Progenitor cell of endocrine pancreas (in vitro differentiated cells): ENCODE measurements at places on chromosomes 7 and 10. TPM values are rescaled to one million over a fixed set of nuclear protein-coding genes. Genes with fewer than 3 reads are reported as not detected.

Gene ATRNL1
- 24.2 and 25.9 TPM in 2 replicates for total RNA-seq

Gene SEMA3C
- total RNA-seq: 136 and 137 TPM in 2 replicates

Gene SEMA3E
- total RNA-seq: 0.29 and 1.1 TPM in 2 replicates

Gene FRMPD2
- total RNA-seq: 1.2 and 2.1 TPM in 2 replicates

Gene CFAP70
- 5.3 and 5.6 TPM in 2 replicates for total RNA-seq

Gene ZNF853
- total RNA-seq: 13.7 and 14.3 TPM in 2 replicates

Gene OPN1SW
- total RNA-seq: not detected in 2 replicates

Gene WIPF3
- 8.9 and 9.5 TPM in 2 replicates for total RNA-seq

Gene TSPAN15
- 14.7 and 17.9 TPM in 2 replicates for total RNA-seq

Gene SLC26A5
- total RNA-seq: 0.17 TPM in 1 of 2 replicates, not detected in the other

GRCh38 chr7:149297034-149297755 is 35.2 kb downstream of the ZNF783 start:
- no peaks in the 10 kb centered on the region for H3K36me3 ChIP-seq
- no peak for DNase-seq
- H3K4me3 ChIP-seq: no peak overlapping the region
- no peaks in the 10 kb centered on the region for H3K27me3 ChIP-seq
- H3K27ac ChIP-seq: no peak overlapping the region

DNA sequence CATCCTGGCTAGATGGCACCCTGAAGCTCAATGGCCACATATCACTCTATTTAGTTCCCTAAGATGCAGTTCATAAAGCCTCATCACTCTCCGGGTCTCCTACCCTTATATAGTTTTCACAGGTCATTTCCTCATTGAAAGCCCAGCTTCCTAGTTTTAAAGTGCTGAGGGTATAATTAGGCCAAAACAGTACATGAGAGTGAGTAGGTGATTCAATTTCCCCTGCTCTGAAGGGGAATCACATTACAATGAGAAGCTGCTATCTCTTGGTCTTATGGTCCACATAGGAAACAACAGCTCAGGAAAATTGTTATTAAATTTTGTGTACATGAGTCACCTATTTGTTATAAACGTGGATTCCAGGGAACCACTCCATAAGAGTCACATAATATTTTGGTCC is 162.0 kb downstream of the SEMA3E start:
- no peak for DNase-seq
- no peak overlapping the region for H3K27ac ChIP-seq
- H3K36me3 ChIP-seq: no peaks in the 10 kb centered on the region
- H3K4me3 ChIP-seq: no peak overlapping the region

DNA sequence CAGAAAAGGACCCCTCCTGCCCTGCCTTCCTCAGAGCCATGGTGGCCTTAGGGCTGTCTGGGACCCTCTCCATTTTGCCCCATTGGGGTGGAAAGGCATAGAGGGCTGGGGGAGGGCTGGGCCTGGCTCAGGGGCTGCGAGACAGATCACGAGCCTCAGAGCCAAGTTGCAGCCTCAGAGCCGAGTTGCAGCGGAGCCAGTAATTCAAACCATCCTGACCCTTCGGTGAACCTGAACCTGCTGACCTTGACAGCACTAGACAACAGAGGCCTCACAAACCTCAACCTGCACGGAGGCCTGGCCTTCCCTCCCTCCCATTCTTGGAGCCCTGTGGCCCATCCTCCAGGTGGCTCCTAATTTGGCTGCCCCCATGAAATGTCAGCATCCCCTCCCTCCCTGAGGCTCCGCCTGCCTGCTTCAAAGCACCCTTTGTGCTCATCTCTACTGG is 45.4 kb downstream of the PAX2 start:
- no peak for DNase-seq
- H3K27ac ChIP-seq: no peak overlapping the region
- H3K27me3 ChIP-seq: peaks cover 10% of the 10 kb centered on the region
- peak overlapping the region; percentile 19 for H3K4me3 ChIP-seq

GRCh38 chr7:41928781-41929180 is 225.9 kb upstream of the INHBA start:
- H3K27me3 ChIP-seq: peaks cover 6% of the 10 kb centered on the region
- H3K27ac ChIP-seq: no peak overlapping the region
- no peaks in the 10 kb centered on the region for H3K4me1 ChIP-seq
- no peak overlapping the region for H3K4me3 ChIP-seq
- no peak for DNase-seq

DNA sequence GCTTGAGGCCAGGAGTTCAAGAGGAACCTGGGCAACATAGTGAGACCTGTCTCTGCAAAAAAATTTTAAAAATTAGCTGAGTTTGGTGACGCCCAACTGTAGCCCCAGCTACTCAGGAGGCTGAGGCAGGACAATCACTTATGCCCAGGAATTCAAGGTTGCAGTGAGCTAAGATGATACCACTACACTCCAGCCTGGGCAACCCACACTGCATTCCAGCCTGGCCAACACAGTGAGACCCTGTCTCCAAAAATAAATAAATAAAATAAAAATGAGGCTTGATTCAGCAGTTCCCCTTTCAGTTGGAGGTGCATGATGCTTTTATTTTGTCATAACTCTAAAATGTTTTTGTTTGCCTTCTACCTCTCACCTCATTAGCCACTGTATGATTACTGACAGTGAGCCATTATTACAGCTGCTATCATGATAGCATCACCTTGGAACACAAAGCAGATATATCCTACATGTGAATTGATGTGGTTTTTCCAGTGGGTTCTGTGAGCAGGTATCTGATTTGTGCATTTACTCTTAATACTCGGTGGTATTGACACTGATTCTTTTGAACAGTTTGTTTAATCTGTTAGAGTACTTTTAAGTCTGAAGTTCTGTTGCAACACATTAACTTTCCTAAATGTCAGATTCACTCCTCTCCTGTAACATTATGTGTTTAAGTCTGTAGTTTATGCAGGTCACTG is 49.1 kb downstream of the ARID5B start:
- H3K27me3 ChIP-seq: peaks cover 31% of the 10 kb centered on the region
- no peak overlapping the region for H3K4me3 ChIP-seq
- no peak overlapping the region for H3K27ac ChIP-seq
- H3K4me1 ChIP-seq: peaks cover 21% of the 10 kb centered on the region
- no peak for DNase-seq
- peaks cover 23% of the 10 kb centered on the region for H3K36me3 ChIP-seq

DNA sequence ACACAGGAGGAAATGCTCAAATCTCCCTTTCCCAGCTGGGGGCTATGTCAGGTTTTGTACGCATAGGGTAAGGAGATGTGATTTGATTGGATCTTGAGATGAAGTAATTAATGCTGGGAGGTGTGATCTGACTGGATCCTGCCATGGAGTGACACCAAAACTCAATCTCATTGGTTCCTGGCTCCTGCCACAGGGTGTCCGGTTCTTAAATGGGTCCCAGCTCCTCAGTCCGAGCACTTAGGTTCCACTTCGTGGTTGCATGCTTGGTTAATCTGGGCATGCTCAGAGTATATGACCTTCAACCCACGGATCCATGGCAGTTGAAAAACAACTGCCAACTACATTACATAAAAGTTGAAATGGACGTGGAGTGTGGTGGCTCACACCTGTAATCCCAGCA is 3.1 kb upstream of the ZNF12 start:
- no peak overlapping the region for H3K4me3 ChIP-seq
- peaks cover 17% of the 10 kb centered on the region for H3K27me3 ChIP-seq
- DNase-seq: no peak

GRCh38 chr7:32513210-32513609 is 17.9 kb downstream of the AVL9 start:
- no peaks in the 10 kb centered on the region for H3K27me3 ChIP-seq
- DNase-seq: no peak
- no peaks in the 10 kb centered on the region for H3K4me1 ChIP-seq
- peaks cover 71% of the 10 kb centered on the region for H3K36me3 ChIP-seq
- H3K4me3 ChIP-seq: no peak overlapping the region

- H3K27me3 ChIP-seq: peaks cover 13% of the 10 kb centered on the region
- H3K4me1 ChIP-seq: peaks cover 14% of the 10 kb centered on the region
- H3K36me3 ChIP-seq: no peaks in the 10 kb centered on the region
- H3K4me3 ChIP-seq: no peak overlapping the region
- no peak overlapping the region for H3K27ac ChIP-seq
These were observed 610.0 kb downstream of the KCNMA1 start for GRCh38 chr10:77027576-77027975.

DNA sequence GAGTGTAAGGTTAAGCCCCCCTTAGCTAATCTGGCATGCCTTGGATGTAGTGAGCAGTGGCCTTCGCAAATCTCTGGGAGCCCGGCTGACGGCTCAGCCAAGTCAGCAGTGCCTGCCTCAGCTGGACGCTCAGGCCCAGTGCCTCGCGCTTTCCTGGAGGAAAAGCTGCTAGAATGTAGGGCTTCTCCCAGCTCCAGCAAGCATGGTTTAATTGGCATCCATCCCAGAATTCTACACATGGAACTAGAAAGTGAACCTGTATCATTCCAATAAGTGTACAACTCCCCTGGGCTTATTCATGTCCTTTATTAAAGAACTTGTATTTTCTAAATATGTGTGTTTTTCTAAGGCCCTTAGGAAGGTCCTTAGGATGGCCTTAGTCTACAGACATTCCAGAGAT is 287.8 kb upstream of the SHH start:
- H3K4me3 ChIP-seq: no peak overlapping the region
- DNase-seq: no peak
- peaks cover 1% of the 10 kb centered on the region for H3K4me1 ChIP-seq
- H3K36me3 ChIP-seq: no peaks in the 10 kb centered on the region
- H3K27ac ChIP-seq: no peak overlapping the region

- no peaks in the 10 kb centered on the region for H3K4me1 ChIP-seq
- no peak overlapping the region for H3K4me3 ChIP-seq
- H3K27me3 ChIP-seq: no peaks in the 10 kb centered on the region
- no peak for DNase-seq
- H3K27ac ChIP-seq: no peak overlapping the region
These were observed 45.5 kb upstream of the ZNF716 start for GRCh38 chr7:57404343-57404966.

GRCh38 chr7:27367179-27367932 is 124.8 kb downstream of the EVX1 start:
- H3K27me3 ChIP-seq: no peaks in the 10 kb centered on the region
- H3K4me1 ChIP-seq: peaks cover 3% of the 10 kb centered on the region
- H3K36me3 ChIP-seq: no peaks in the 10 kb centered on the region
- DNase-seq: no peak

DNA sequence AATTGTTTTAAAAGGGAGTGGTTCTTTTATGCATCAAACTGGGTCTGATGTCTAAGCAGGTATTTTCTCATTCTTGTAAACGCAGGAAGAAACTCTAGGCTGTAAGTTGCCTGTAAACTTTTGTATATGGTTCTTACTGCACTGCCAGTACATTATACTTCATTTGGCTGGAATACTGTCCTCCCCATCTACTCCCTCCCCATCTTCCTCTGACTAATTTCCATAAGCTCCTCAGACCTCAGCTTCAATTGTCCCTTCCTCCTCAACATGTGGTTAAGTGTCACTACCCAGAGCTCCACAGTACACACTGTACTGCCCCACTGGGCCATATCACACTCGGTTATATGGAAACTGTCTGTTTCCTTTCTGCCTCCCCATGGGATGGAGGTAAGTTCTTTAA is 161.4 kb upstream of the MDFIC start:
- H3K27me3 ChIP-seq: no peaks in the 10 kb centered on the region
- no peaks in the 10 kb centered on the region for H3K4me1 ChIP-seq
- no peaks in the 10 kb centered on the region for H3K36me3 ChIP-seq

GRCh38 chr7:51224811-51225595 is 91.6 kb downstream of the COBL start:
- H3K4me3 ChIP-seq: no peak overlapping the region
- DNase-seq: no peak
- H3K36me3 ChIP-seq: no peaks in the 10 kb centered on the region
- peaks cover 10% of the 10 kb centered on the region for H3K4me1 ChIP-seq
- no peak overlapping the region for H3K27ac ChIP-seq
- peaks cover 7% of the 10 kb centered on the region for H3K27me3 ChIP-seq

DNA sequence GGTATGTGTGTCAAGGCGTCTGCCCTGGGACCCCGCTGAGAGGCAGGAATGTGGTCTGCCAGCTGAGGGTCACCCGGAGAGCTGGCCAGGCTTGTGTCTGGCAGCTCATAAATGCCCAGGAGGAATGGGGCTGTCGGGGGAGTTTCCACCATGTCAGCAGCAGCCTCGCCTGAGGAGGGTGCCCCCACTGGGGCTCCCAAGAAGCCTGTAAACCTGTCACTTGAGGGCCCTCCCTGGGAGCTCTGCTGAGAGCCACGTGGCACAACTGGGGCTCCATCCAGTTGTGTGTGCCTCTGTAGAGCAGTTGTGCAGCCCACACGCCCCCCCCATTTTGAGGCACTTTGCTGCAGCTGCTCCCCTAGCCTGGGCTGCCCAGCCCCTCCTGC is 70.6 kb downstream of the NEURL1 start:
- H3K36me3 ChIP-seq: no peaks in the 10 kb centered on the region
- H3K4me3 ChIP-seq: no peak overlapping the region
- peaks cover 5% of the 10 kb centered on the region for H3K4me1 ChIP-seq
- DNase-seq: no peak

GRCh38 chr10:76887223-76888010 is 750.2 kb downstream of the KCNMA1 start:
- peaks cover 6% of the 10 kb centered on the region for H3K27me3 ChIP-seq
- no peak overlapping the region for H3K27ac ChIP-seq
- H3K4me1 ChIP-seq: peaks cover 5% of the 10 kb centered on the region
- no peaks in the 10 kb centered on the region for H3K36me3 ChIP-seq

DNA sequence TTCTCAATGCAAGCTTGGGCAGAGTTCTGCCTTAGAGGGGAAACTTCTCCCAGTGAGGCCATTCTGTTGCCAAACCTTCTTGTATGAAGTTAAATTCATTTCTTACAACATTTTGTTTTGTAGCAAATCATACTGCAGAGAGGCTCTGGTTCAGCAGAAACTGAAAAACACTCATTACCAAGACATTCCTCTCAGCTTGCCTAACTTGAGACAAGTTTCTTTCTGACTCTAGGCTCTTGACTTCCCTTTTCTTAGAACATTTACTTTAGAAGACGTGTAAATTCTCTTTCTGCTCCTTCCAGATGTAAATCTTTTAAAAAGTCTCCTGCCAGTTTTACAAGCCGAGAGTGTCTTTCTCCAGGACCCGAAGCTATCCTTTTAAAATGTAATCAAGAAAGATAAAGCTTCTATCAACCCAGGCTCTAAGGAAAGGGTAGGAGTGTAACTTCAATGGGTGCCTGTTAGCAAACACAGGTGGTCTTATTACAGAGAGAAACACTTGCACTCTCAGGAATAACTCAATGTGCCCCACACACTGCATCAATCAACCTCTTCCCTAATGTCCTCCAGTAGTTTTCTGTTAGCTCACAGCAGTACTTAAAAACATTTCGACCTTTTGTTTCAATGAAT is 80.5 kb upstream of the TAS2R16 start:
- no peaks in the 10 kb centered on the region for H3K36me3 ChIP-seq
- H3K4me3 ChIP-seq: no peak overlapping the region
- H3K27ac ChIP-seq: peak overlapping the region; percentile 26

GRCh38 chr7:155665957-155666287 is 21.5 kb downstream of the RBM33 start:
- H3K27me3 ChIP-seq: no peaks in the 10 kb centered on the region
- peaks cover 10% of the 10 kb centered on the region for H3K4me1 ChIP-seq
- no peaks in the 10 kb centered on the region for H3K36me3 ChIP-seq
- DNase-seq: no peak
